ENCODE measurements at places on chromosomes 2 and 18.

- DNase-seq: no peak
Observed at GRCh38 chr2:200655918-200656580, 70.2 kb downstream of the AOX1 start.

DNA sequence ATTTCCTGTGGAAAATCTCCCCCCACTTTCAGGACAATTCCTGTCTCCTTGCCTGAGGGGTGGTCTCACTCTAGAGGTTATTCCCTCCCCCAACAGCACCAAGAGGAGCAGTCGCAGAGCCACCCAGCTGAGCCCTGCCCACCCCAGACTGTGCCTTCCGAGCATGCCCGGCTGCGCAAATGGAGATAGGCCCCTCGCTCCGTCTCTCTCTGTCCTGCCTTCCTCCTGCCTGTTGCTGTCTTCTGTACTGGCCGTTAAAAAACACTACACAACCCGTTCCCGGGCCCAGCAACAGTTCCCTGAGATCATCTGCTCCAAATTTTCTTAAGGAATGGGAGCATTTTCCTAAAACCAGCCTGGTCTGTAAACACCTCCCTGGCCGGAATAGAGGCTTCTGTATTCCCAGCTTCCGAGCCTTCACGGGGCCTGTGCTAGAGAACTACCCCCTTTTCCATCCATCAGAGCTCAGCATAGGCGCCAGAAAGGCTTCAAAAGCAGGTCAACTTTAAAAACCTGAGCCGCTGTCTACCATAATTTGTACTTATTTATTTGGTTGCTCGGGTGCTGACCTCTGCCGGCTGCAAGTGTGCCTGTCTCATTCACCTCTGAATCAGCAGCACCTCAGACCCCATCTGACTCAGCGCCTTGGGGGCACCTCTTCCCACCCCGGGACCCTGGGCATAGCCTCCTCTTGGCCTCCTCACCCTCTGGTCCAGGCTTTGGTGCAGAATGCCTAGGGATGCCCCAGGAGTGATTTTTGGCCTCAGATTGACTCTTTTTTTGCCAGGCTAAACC is 159.4 kb downstream of the PXDN start:
- no peak for DNase-seq

GRCh38 chr2:46985512-46985911 is 69.9 kb upstream of the MCFD2 start:
- DNase-seq: no peak

DNA sequence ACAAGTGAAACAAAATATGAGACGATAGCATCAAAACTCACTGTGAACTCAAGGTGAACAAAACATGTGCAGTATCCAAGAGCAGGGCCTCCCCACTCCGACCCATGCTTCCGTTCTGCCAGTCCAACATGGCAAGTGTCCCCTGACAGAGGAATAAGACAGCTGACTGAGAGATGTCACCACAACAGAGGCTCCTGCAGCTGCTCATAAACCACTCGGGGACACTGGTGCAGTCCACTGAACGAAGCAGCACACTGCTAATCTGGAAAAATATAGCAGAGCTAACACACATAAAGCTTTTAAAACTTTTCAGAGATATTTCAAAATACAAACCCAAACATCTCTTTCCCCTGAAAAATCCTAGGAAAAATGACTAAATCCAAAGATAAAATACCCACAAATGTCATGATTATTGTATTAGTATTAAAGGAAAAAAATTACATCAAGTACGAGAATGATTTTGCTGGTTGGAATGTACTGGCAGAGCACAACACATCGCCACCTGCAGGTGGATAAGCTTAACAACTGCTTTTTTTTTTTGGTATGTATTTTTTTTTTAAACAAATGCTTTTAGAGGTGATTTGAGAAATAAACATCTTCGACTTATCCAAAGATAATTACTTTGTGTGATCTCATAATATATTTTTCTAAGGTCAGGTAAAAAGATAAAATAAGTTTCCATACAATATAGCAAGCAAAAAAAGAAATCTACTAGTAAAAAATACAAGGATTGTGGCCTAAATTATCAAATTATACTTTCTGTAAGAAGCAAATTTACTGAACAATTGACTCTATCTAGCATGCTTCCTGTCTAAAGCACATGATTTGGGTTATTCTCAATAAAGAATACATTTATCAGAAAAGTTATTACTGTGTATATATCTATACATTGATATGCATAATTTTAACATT is 18.6 kb downstream of the THADA start:
- DNase-seq: peak; percentile 51

GRCh38 chr2:49917654-49918053 is 763.3 kb upstream of the FSHR start:
- no peak for DNase-seq

DNA sequence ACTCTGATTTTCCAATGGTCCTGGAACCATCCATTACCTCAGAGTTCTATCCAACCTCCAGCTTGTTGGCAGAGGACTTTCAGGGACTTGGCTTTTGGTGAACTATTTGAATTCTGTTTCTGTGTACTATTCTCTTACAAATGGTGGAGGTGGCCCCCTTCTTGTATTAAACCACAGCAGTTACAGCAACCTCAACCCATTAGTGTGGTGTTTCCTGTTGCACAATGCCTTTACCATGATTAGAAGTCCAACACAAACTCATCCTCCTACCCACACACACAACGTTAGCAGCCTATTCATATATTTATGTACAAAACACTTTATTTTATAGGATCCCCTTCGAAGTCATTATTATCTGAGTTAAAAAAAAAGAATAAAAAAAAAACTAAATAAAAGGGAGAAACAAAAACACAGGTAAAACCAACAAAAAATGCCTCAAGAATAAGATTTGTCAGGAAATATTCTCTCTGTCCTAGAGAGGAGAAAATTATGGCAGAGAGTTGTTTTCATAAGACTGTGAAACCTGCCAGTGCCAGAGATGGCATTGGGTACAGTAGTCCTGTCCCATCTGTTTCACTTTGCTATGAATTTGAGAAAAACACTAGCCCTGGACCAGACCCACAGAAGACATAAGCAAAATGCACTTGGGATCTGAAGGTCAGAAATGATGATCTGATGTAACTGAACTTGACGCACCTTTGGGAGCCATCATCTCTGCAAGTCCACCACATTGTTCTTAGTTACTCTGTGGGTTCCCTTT is 1896.0 kb upstream of the PIK3C3 start:
- DNase-seq: no peak

- DNase-seq: no peak
Observed at GRCh38 chr2:207782238-207783030, 12.7 kb upstream of the FZD5 start.

- no peak for DNase-seq
Observed at GRCh38 chr2:19416784-19417684, 58.6 kb upstream of the OSR1 start.

Measured in CD4-positive, alpha-beta T cell treated with Interleukin-12 subunit alpha and Interleukin-12 subunit beta, for 1 hour (primary cell).